ENCODE measurements at places on chromosomes 3 and 15. TPM values are rescaled to one million over a fixed set of nuclear protein-coding genes. Genes with fewer than 3 reads are reported as not detected.

The TRIM42 gene
- not detected for polyA plus RNA-seq

The ZMYND10 gene
- polyA plus RNA-seq: 3.1 TPM

The JMJD7 gene
- 9.1 TPM for polyA plus RNA-seq

The TRAK1 gene
- 45.9 TPM for polyA plus RNA-seq

The ADAMTSL3 gene
- 3.1 TPM for polyA plus RNA-seq

The EEF1AKMT4 gene
- polyA plus RNA-seq: 1.9 TPM

The GABRR3 gene
- polyA plus RNA-seq: not detected

The UQCC5 gene
- polyA plus RNA-seq: 16.0 TPM

The PRR23A gene
- polyA plus RNA-seq: not detected

The CCR1 gene
- 6.4 TPM for polyA plus RNA-seq

The ISLR gene
- 515 TPM for polyA plus RNA-seq

The STRA6 gene
- 23.9 TPM for polyA plus RNA-seq

The SPTBN5 gene
- polyA plus RNA-seq: 2.9 TPM

The ANKUB1 gene
- not detected for polyA plus RNA-seq

The LARP6 gene
- polyA plus RNA-seq: 19.1 TPM

The SPTSSB gene
- 0.20 TPM for polyA plus RNA-seq

The MGLL gene
- polyA plus RNA-seq: 22.6 TPM

The MYLK gene
- 170 TPM for polyA plus RNA-seq

The IMPG2 gene
- polyA plus RNA-seq: 0.30 TPM

The ESYT3 gene
- polyA plus RNA-seq: 0.50 TPM

The HYAL1 gene
- 5.9 TPM for polyA plus RNA-seq

The OCA2 gene
- 8.1 TPM for polyA plus RNA-seq

The TMEM207 gene
- 22.1 TPM for polyA plus RNA-seq

The C3orf85 gene
- polyA plus RNA-seq: 11.2 TPM
